Activated gamma-delta T cell treated with Interleukin-2 at 50 U/mL for 16 hours (primary cell): ENCODE measurements at places on chromosomes 13 and 19.

GRCh38 chr13:32248801-32249200, 66.4 kb downstream of the ZAR1L start:
- no peak for DNase-seq

- DNase-seq, result no peak
Measured at GRCh38 chr13:26213345-26213744, 8.8 kb downstream of the RNF6 start.

DNA sequence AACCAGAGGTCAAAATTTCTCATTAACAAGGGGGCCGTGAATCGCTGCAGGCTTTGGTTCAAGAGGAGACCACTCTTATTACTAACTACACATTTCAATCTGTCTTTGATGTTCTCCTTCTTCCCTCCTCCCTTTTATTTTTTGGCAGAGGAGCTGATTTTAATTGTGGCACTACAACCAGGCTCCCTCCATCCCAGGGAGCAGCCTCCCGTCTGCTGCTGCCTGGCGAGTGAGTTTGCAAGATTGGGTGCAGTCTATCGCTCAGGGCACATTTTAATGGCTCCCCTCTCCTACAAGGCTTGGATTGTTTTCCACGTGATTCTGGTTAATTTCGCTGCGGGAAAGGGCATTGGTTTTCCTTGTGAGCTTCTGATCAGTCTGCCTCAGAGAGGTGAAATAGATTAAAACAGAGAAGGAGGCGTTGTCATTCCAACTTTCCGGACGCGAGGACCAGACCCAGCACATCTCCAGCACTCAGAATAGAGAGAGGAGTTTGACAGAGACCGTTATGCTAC, 81.4 kb downstream of the KCTD15 start:
- no peak for DNase-seq

DNA sequence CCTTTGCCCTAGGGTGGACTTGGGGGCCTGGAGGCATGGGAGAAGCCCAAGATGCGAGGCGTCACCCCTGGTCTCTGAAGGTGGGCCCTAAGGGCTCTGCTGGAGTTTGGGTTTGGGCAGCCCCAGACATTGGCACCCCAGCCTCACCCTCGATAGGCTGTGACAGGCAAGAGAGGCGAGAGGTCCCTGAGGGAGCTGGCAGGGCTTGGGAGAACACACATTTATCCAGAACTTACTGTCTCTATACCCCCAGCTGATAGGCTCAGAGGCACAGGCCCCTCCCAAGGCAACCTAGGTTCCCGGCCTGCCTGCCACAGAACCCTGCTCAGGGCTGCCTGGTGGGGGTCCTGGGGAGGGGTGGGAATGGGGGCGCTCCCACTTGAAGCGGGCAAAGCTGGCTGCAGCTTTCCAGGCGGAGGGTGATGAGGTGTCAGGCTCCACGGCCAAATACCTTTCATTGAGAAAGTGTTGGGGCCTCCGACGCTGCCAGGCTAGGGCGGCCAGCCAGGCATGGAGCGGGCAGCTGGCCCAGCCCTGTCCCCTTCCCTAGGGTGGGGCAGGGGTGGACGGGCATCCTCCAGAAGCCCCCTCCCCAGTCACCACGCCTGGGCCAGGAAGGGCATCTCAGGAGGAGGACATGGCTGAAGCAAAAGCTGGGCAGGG, 9.7 kb downstream of the CILP2 start:
- DNase-seq, result no peak

- DNase-seq, result no peak
Measured at GRCh38 chr13:94178625-94179244, 300.7 kb downstream of the DCT start.

GRCh38 chr13:97441368-97441767, 7.4 kb downstream of the RAP2A start:
- no peak for DNase-seq

DNA sequence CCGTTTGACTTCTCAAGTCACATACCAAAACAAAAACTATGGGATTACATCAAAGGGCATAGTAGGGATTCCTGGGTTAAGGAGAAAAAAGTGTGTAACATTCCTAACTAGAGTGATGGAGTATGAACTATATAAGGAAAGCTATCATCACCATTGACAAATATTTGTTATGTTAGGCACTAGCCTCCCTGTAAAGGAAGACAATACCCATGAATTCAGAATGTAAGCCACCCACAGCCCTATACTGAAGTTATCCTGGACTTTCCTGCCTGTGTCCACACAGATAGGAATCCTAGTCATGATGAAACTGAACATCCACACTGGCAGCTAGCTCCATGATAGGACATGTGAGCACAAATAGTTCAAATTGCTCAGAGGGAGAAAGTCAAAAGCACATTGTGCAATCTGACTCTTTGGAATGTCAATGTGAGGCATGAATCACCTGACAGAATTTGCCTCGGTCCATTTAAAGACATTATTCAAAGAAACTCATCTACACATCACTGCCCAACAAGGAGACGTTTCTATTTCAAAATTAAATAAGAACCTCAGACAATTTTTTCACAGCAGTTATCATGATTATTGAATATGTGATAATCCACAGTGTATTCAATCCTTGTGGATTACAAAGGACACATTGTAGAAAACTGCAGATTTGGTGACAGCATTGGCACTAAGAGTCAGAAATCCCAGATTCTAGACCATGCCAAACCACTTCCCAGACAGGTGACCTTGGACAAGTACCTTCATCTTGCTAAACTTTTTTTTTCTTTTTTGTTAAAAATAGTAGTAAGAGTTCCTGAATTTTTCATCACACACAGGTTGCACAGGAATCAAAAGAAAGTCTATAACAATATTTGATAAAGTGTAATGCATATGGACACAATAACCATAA, 529.3 kb downstream of the IRS2 start:
- no peak for DNase-seq
